ENCODE measurements at places on chromosomes 3 and 15.

DNA sequence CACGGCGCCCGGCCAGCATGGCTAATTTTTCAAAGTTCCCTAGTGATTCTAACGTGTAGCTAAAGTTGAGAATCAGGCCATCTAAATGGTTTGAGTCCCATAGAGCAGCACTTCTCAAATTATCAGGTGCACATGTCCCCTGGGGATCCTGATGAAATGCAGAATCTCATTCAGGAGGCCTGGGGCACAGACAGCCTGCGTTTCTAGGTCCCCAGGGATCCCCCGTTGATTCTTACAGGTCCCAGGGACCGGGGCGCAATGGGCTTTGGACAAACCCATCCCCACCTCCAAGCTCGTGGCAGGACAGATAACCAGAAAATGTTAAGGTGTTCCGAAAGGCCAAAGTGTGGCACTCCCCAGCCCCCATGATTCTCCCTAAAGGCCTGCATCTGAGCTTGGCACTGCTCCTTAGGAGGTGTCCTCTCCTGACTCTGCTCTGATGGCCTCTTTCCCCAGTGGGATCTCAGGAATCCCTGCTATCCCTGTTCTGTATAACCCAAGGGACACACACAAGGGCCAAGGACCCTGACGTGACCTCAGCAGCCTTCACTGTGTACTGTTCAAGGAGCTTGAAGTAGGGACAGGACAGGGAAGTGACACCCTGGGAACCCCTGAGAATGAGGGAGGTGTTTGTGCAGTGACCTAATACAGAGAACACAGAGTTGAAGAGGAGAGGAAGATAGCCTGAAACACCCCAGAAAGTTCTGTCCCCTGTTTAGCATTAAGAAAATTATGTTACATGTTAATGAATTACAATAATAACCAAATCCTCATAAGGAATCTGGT, 8.0 kb downstream of the LRRK1 start:
- DNase-seq, result no peak

DNA sequence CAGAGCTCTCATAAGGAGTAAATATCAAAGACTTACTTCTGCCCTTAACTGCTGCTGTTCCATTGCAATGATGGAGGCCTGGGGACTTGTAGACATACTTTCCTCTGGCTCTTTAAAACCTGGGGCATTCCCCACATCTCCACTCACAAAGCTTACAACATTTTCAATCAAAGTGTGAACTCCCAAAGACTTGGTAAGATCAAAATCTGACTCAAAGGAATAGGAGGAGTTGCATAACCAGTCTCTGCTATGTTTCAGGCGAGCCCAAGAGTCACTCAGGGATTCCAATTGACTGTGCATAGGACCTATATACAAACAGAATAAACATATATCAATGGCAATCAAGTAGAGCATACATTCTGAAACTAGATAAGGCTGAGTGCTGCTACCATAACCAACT, 101.5 kb downstream of the FBXL22 start:
- no peak for DNase-seq

DNA sequence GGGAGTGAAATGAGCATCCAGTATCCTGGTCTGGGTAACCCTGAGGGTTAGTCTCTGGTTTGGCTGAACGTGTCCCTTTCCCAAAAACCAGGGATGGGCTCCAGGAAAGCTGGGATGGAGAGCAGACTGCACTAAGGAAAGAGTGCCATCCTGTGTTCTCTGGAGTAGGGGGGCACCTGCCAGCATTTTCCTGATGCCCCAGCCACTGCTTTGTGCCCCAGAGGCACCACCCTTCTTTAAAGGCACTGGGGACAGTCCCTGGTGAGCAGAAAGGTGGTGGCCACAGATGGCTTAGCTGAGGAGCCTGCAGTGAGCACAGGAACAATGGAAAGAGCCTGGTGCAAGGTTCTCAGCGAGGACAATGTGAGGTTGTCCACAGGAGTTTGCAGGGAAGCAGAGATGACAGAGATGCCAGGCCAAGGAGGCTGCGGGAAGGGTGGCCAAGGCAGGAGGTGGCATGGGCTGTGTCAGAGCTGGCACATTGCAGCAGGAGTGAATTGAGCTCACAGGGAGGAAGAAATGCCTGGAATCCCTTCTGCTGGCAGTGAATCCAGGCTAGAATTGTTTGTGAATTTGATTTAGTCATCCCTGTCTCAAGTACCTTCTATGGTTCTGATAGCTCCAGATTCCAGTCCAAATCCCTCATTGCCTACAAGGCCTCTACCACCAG, 39.9 kb downstream of the AMOTL2 start:
- no peak for DNase-seq

- peak; percentile 12 for DNase-seq
These were observed 296.6 kb downstream of the SUCLG2 start for GRCh38 chr3:67357610-67358458.

- no peak for DNase-seq
These were observed 24.2 kb downstream of the PXYLP1 start for GRCh38 chr3:141255846-141256261.

GRCh38 chr15:28112962-28113361, 13.8 kb upstream of the OCA2 start:
- no peak for DNase-seq

GRCh38 chr3:40243056-40243455, 66.5 kb upstream of the EIF1B start:
- DNase-seq, result no peak

- DNase-seq, result peak; percentile 51
These were observed 44.0 kb downstream of the EIF4E3 start for GRCh38 chr3:71681224-71681668.

- DNase-seq, result no peak
These were observed 5.7 kb upstream of the ARL14 start for GRCh38 chr3:160671231-160671630.

GRCh38 chr3:194526164-194526563, 39.4 kb upstream of the ATP13A3 start:
- no peak for DNase-seq
